DMS153 (cell line): ENCODE measurements at places on chromosomes 6 and 20.

DNA sequence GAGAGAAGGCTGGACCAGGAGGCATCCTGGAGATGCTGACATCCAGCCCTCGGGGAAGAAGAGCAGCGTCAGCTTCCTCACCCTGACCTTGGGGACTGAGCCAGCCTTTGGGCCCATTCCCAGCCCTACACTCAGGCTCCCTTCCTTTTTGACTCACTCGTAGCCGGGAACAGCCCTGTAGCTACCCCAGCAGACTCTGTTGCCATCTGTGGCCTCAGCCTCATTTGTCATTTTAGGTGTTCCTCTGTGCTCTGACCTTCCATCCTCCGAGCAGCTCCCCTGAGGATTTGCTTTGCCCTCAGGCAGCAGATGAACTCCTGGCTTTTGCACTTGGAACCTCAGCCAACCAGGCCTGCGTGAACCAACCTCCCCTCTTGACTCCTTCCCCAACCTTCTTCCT lies 67.5 kb downstream of the ELOVL2 start:
- no peak for DNase-seq

- DNase-seq, result no peak
Observed at GRCh38 chr20:9739991-9740390, 98.9 kb downstream of the PAK5 start.

- DNase-seq, result no peak
Observed at GRCh38 chr6:149482545-149483333, 2.1 kb downstream of the ZC3H12D start.

DNA sequence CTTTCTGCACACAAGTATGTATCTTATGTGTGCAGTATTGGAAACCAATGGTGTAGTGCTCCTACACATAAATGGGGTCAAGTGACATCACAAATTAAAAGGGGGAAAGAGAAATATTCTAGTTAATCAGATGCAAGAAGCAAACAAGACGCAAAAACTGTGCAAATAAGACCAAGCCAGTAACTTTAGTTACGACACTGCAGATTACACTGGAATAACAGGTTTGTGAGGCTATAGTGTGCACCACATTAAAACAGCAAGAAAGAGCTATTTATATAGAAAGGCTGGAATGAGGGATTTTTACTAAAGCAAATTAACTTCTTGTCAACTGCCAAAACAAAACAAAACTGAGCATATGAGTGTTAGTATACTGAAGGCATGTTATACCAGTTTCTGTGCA lies 45.8 kb downstream of the NR2E1 start:
- no peak for DNase-seq

DNA sequence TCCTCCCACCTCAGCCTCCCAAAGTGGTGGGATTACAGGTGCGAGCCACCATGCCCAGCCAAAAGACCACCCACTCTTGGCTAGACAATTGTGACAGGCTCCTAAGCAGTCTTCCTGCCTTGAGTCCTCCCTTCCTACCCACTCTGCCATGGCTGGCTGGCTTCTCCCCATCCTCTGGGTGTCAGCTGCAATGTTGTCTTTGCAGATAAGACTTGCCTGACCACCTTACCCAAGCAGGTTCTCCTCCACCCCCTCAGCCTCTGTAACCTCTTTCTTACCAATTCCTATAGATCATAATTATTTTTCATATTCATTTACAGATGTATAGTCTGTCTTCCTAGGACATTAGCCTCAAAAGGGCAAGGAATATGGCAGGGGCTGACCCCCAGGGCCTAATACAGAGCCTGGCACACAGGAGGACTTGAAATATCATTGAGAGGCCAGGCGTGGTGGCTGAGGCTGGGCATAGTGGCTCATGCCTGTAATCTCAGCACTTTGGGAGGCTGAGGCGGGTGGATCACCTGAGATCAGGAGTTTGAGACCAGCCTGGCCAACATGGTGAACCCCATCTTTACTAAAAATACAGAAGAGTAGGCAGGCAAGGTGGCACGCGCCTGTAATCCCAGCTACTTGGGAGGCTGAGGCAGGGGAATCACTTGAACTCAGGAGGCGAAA lies 28.7 kb upstream of the SPAG4 start:
- no peak for DNase-seq

GRCh38 chr20:39829256-39829655 lies 859.8 kb downstream of the MAFB start:
- DNase-seq, result no peak

DNA sequence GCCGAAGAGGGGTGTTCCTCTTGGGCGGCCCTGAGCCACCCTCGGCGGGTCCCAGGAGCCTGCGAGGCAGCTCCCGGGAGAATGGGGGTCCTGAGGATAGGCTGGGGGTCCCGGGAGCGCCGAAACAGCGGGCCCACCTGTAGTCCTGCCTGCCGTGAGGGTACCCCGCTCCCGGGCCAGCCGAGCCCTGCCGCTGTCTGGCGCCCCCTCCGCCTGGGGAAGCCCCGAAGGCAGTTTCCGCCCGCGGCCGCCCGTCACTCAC lies 280 bp downstream of the SPATA2 start:
- DNase-seq, result no peak

- DNase-seq, result no peak
Observed at GRCh38 chr6:109875973-109876372, 102.1 kb upstream of the GPR6 start.

GRCh38 chr6:139847457-139847813 lies 473.0 kb upstream of the CITED2 start:
- no peak for DNase-seq

GRCh38 chr6:16001158-16001557 lies 127.7 kb upstream of the MYLIP start:
- DNase-seq, result no peak

DNA sequence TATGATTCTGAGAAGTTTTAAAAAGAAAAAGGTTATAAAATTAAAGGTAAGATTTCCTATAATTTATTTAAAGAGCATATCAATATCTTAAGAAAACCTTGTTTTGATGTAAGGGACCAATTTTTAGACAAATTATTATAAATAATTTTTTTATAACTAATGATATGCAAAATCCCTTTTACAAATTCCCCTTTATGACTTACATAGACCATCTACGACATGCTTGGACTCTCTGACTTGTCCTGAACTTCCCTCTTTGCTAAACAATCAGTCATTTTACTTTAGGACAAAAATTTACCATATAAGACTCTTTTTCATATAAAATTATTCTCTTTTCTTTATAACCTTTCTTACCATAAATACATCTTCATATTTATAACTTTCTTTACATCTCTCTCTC lies 15.3 kb upstream of the ANGPT4 start:
- no peak for DNase-seq

DNA sequence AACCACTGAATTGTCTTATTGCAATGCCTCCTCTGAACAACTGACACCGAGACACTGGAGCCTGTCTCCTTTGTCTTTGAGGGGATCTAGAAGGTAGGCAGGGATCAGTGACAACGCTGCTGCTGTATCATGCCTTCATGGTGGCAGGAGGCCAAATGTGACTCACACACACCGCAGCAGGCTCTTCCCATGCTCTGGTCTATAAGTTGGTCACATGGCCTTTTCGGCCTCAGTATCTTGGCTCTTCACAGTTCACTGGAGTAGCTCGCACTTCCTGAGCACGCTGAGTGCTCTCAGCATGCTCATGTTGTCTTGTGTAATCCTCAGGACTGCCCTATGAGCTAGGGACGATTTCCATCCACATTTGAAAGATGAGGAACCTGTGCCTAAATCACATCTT lies 167.4 kb upstream of the PCSK2 start:
- no peak for DNase-seq

DNA sequence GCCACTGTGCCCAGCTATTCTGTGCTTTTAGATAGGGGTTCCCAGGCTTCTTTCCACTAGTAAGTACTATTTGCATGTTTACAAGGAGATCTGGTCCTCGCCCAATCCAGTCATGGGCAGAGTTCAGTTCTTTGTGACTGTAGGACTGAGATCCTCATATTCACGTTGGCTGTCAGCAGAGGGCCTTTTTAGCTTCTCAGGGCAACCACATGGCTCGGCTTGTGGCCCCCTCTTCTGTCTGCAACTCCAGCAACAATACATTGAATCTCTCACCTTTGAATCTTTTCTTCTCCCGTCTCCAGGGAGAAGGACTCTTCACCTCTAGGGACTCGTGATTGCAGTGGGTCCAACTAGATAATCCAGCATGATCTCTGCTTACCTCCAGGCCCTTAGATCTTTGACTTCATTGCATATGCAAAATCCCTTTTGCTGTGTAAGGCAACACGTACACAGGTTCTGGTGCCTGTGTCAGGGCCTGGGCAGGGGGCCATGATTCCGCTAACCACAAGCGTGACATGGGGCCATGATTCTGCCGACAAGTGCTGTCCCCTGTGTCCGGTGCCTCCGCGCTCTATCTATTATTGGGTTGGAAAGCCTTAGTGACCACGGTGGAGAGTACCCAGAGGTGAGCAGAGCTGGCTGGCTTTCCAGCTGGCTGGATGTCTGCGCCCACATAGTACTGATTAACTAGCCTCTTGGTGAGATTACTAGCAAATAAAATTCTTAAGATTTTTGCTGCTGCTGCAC lies 5.1 kb downstream of the CCR6 start:
- DNase-seq, result no peak

- no peak for DNase-seq
Observed at GRCh38 chr6:6224933-6225486, 95.5 kb downstream of the F13A1 start.

DNA sequence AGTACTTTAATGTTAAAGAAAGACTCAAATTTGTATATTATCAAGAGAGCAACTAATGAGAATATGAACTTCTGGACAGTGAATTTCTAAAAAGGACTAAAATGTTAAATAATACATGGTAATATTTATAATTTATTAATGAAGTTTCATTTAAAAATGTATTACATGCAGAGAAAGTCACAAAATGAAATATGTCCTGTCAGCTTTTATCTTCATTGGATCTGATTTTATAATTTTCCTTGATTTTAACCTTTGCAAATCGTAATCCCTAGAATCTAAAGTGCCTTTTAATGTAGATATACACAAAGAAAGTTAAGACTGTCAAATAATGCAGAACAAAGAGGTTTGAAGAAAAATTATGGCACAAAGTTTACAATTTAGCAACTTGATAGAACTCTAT lies 16.4 kb downstream of the ANKEF1 start:
- DNase-seq, result no peak

- DNase-seq, result no peak
Observed at GRCh38 chr6:41605649-41606048, 32.6 kb upstream of the MDFI start.

GRCh38 chr6:142705054-142705453 lies 239.9 kb downstream of the HIVEP2 start:
- no peak for DNase-seq
